RWPE2 (cell line): ENCODE measurements at places on chromosomes 1 and 21.

DNA sequence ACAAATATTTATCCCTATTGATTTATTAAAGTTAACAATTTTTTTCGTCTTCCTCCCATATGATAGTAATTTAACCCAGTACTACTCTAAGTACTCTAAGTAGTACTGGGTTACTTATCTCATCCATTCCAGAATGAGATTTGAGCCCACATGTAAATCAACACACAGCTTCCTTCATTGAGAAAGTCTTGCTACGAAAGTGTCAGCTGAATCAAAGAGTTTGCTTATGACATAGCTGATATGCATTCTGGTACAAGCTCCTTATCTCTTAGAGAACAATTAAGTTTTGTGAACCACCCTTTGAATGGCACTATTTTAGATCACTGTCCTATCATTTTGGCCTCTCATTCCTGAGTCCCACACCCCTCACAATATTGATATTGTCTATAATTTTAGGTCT, 2.4 kb upstream of the SLC44A3 start:
- no peak for DNase-seq

- DNase-seq = peak; percentile 93
Observed at GRCh38 chr1:16146279-16147155, 9.4 kb downstream of the EPHA2 start.

GRCh38 chr1:28308750-28309149, 20.1 kb upstream of the MED18 start:
- DNase-seq = no peak

DNA sequence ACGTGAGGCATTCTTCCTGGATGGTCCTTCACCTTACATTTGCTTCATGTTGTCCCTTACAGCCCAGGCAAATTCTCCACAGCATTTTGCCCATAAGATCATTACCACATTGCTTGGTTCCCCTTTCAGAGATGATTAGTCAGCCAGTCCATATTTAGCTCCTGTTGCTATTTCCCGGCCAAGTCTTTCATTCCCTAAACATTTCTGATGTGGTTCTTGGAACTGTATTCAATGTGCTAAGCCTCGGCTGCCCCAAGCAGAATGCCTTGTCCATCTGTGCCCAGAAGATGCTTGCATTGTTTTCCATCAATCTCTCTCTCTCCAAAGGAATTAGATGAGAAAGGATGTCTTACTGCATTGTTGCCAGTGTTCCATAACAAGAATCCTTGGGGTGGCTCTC, 420.9 kb upstream of the CAMK1G start:
- no peak for DNase-seq
